ENCODE measurements at places on chromosomes 1 and 21. TPM values are rescaled to one million over a fixed set of nuclear protein-coding genes. Genes with fewer than 3 reads are reported as not detected.

DNA sequence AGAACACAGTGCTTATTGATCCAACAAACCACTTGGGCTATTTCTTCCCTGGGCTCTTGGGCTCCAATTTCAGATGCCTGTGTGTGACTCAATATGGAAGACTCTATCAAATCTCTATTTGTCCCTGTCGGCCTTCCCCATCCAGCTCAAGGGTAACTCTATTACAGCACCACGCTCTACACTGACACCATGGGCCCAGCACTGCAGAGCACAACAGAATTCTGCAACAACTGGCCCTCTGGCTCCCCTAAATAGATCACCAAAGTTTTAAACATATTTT, 51.7 kb downstream of the CAPZB start:
- no peak for DNase-seq

DNA sequence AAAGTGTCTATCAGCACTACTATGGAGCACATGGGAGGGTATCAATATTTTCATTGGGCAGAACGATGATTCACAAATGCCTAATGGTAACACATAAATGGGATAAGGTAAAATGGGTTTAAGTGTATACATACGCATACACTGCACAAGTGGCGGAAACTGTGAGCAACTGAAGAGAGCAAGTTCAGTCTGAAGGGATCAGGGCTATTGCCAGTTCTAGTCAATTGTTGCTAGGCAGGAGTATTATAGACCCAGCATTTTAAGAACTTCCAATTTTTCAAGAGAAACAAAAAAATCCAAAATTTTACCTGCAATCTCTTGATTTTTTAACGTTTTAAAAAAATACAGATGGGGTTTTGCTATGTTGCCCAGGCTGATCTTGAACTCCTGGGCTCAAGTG, 23.1 kb downstream of the FOXJ3 start:
- no peak for DNase-seq

DNA sequence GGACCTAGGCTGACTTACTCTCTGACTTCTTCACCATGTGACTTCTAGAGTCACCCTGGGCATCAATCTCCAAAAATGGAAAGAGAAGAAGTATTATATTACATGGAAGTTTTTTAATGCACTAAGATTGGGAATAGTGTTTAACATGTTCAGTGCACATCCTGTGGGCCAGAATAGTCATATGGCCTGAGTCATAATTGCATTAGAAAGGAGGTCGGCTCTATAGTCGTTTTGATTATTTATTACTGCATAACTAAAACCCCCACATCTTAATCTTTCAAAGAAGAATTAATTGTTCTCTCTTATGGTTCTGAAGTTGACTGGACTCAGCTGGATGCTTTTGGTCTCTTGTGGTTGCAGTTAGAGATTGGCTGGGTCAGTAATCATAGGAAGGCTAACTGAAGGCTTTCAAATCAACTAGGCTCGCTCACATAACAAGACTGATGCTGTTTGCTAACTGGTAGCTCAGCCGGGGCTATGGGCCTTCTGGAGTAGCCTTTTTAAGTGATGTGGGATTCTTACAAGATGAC, 810.6 kb upstream of the ADGRL4 start:
- no peak for DNase-seq

DNA sequence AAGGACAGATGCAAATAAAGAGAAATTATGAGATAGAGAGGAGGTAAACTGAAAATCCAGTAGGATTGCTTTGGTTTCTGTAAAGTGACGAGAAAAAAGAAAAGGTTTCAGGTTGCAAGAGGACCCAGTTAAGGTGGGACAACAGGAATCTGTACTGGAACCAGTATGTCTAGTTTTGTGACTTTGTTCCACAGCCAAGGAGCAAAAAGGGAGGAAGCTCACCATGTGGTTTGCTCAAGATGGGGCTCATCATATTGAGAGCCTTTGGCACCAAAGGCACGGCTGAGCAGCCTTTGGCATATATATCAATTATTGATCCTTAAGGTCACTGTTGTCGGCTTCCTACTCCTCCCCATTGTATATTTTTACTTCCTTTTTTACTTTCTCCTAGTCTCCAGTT, 1.8 kb upstream of the ZDHHC18 start:
- DNase-seq: no peak

DNA sequence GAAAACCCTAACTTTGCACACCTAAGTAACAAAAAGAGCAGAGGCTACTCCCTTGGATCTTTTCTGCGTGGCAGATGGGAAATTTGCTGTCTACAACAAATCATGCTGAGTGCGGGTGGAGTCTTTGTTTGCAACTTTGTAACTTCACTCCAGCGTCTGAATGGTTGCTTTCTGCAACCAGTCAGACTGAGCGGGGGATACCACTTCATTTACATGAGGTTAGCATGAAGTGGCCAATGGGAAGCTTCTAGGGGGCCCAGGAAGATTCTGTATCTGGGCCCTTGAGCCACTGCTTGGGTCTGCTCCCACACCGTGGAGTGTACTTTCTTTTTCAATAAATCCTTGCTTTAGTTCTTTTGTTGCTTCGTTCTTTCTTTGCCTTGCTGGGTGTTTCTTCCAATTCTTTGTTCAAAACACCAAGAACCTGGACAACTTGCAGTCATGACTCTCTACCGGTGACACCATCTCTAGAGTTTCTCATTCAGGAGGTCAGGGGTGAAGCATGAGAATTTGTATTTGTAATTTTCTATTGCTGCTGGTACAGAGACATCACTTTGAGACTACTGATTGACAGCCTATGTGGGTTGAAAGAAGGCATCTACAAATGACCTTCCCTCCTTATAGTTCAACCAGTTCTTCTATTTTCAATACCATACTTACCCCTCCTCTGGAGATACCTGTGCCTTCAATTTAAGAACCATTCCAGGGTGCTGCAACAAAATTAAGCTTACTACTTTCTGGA, 55.8 kb upstream of the RC3H1 start:
- no peak for DNase-seq

- DNase-seq: no peak
Measured at GRCh38 chr21:36436829-36437744, 42.8 kb downstream of the CLDN14 start.

The TNFRSF9 gene
- total RNA-seq: not detected

- no peak for DNase-seq
Measured at GRCh38 chr1:187294421-187295201, 465.9 kb downstream of the PLA2G4A start.

GRCh38 chr1:5507340-5507739, 484.9 kb downstream of the NPHP4 start:
- DNase-seq: no peak

- DNase-seq: no peak
Measured at GRCh38 chr1:78622548-78622947, 2.3 kb downstream of the IFI44L start.

DNA sequence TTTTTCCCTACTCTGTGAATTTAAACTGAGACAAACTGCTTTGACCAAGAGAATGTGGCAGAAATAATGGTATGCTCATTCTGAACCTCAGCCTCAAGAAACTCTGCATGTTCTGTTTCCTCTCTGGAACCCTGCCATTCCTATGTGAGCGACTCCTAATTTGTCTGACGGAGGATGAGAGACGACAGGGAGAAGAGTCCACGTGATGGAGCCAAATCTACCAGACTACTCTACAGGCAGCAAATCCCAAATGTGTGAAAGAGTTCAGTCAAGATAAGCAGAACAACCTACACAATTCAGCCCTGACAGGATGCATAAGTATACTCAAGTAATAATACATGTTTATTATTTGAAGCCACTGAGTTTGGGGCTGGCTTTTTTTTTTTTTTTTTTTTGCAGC, 153.5 kb downstream of the DPYD start:
- DNase-seq: no peak

The LPAR3 gene
- total RNA-seq: 16.2 TPM

All from left ventricle myocardium inferior (tissue), 1 donor.